Fibroblast of skin of left biceps (primary cell): ENCODE measurements at places on chromosomes 2 and 18.

DNA sequence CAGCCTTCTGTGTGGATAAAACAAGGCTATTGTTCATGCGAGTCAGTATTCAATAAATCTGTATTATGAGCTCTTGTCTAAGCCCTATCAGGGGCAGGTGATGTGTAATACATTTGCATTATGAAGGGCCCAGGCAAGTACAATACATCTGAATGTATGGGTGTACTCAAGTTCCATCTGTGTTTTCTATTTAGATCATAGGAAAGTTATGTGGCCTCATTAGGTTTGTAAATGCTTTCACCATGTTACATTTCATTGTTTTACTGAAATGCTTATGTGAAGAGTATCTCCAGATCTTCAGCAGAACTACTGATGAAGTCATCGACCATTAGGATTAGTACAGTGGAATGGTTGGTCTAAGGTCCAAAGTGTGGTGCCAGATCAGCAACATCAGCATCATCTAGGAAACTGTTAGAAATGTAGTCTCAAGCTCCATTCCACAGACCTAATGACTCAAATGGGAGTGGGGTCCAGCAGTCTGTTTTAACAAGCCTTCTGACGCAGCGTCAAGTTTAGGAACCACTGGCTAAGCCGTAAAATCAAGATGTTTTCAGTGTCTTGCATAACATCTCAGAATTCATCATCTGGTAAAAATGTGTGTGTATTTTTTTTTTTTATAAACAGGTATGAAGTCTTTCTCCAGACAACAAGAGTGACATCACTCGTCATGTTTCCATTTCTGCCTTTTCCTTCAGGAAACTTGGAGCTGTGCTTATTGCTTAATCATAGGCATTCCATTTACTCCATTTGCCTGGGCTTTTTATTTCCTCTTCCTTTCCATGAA lies 80.5 kb downstream of the LYPD6 start:
- peak; percentile 90 for DNase-seq

GRCh38 chr2:71735676-71736075 lies 282.3 kb downstream of the DYSF start:
- DNase-seq: no peak

DNA sequence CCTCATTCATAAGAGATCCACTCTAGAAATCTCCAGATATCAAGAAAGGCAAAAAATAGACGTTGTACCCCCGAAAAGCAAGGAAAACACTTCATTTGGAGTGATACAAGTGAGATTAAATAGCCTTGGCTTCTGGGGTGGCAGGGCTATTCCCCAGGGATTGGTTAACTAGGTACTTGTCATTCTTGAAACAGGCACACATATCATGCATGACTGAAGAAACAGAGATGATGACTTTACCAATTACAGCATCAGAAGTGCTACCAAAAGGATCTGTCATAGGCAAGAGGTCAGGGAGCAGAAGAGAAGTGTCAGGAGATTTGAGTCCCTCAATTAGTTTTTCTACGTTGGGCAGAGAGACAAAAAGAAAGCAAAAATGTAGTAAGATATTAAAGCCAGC lies 45.2 kb upstream of the NFU1 start:
- no peak for DNase-seq

DNA sequence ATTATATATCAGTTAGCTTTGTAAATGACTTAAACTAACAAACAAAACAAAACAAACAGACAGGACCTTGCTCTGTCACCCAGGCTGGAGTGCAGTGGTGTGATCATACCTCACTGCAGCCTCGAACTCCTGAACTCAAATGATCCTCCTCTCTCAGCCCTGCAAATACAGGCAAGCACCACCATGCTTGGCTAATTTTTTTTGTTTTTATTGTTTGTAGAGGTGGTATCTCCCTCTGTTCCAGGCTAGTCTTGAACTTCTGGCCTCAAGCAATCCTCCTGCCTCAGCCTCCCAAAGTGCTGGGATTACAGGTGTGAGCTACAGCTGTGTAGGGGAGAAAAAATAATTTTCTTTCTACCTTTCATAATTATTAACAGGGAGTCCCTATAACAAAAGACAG lies 33.8 kb upstream of the PPM1B start:
- DNase-seq: no peak

GRCh38 chr2:132589111-132589830 lies 80.7 kb downstream of the LYPD1 start:
- no peak for DNase-seq

- no peak for DNase-seq
Measured at GRCh38 chr2:27249159-27249890, 13.5 kb downstream of the SLC30A3 start.

DNA sequence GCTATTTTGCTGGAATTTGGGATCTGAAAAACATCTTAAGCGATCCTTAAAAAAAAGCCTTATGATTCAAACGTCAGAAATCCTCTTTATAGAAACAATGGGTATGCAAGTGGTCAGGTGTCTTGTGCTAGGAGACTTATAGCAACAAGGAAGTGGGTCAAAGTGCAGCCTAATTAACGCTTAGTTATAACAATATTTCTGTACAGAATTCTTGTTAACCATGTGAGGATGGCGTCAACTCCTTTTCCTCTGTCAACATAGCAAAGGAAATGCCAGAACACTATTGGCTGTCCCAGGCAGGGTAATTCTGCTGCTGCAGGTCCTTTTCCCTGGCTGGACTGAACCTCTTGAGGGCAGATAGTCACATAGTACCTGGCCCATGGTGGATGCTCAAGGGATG lies 189.4 kb downstream of the MSH2 start:
- no peak for DNase-seq

- no peak for DNase-seq
Measured at GRCh38 chr2:68050353-68050752, 12.5 kb downstream of the C1D start.

DNA sequence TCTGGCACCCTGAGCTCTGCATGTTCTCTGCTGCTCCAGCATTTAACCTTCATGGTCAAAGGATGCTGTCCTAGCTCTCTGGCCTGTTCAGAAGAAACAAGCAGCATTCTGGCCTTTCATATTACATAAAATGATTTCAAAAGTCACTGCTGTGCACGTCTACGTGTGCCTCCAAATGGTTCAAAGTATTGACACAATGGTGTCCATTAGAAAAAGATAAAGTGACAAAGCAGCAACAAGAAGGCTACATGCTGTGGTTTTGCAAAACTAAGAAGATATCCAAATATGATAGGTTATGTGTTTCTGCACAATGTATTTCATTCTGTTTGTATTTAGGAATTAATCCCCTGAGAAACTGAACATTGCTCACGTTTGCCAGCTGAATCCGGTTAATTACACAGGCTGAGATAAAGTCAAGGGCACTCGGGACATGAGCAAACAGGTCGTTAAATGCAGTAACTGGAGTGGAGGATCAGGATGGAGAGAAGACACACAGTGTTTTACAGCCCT lies 258.5 kb downstream of the DOK6 start:
- no peak for DNase-seq

- DNase-seq: no peak
Measured at GRCh38 chr2:16613539-16614011, 52.1 kb downstream of the CYRIA start.

- no peak for DNase-seq
Measured at GRCh38 chr18:7750095-7750663, 183.1 kb downstream of the PTPRM start.

DNA sequence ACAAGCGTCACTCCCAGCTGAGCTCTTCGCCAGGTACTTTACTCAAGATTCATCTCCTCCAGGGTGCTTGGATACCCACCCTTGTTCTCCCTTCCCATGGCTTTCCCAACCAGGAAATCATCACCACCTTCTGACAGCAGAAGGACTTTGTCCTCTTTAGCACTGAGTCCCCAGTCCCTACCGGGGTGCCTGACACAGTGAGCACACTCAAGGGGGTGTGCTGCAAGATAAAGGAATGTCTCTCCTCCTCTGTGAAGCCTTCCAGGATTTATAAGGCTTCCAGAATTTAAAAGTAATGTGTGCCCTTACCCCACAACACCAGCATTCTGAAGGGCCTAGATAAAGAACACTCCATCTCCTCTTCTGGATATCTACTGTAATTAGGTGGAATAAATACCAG lies 39.6 kb downstream of the ACVR1 start:
- no peak for DNase-seq

DNA sequence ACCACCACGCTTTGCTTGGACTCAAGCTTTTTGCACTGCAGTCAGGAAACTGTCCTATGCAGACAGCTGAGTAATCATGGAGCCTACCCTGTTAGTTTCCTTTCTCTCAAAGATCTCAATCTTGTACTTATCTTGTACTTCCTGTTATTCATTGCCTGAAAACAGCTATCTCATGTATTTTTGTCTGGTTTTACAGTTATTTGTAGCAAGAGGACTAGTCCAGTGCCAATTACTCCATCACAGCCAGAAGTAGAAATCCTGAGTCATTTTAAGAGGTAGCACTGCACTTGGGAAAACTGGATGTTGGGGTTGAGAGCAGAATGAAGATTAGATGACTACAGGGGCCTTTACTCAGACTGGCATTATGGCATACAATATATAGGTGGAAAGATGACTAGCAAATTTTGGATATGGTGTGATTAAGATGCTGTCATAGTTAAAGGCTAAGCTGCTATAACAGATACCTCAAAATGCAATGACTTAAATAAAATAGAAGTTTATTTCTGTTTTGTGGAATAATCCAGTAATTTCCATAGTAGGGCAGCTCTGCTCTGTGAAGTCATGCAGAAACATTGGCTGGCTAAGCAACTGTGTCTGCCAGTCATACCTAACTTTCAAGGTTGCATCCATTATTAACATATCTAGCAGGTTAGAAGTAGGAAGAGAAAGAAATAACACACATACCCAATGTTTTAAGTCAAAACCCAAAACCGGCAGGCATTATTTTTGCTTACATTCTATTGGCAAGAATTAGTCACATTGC lies 21.1 kb upstream of the CHMP3 start:
- no peak for DNase-seq

GRCh38 chr2:197259470-197259999 lies 51.0 kb downstream of the ANKRD44 start:
- no peak for DNase-seq

GRCh38 chr2:241553512-241553830 lies 5.1 kb upstream of the BOK start:
- DNase-seq: no peak

GRCh38 chr2:20484034-20484617 lies 37.3 kb downstream of the RHOB start:
- no peak for DNase-seq

GRCh38 chr2:199462956-199463692 lies 5.4 kb upstream of the SATB2 start:
- DNase-seq: no peak
